Fibroblast of mammary gland (primary cell): ENCODE measurements at places on chromosomes 7 and 10.
A peak's percentile ranks its signal among the peaks of the same experiment; 100 is the strongest.

DNA sequence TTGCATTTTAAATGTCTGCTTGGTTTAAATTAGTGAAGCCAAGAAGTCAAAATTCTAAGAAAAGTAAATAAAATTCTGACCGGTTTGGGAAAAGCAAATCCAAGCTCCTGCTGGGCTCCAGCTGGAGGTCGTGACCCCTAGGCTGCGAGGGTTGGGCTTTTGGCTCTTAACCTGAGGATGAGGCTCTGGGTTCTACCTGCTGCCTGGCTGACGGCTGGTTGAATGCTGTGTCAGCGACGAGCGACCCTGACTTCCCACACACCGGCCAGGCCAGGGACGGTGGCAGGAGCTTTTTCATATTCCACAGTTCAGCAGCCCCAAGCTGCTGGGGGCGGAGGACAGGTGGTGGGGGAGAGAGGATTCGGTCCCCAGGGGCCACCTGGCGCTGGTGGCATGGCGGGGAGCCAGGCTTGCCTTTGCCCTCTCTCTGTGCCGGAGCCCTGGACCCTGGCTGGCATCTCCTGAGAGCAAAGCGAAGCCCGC lies 843 bp upstream of the PLPP4 start:
- no peak for DNase-seq

- DNase-seq = no peak
These were observed 120.6 kb upstream of the FOXP2 start for GRCh38 chr7:114294036-114294435.

DNA sequence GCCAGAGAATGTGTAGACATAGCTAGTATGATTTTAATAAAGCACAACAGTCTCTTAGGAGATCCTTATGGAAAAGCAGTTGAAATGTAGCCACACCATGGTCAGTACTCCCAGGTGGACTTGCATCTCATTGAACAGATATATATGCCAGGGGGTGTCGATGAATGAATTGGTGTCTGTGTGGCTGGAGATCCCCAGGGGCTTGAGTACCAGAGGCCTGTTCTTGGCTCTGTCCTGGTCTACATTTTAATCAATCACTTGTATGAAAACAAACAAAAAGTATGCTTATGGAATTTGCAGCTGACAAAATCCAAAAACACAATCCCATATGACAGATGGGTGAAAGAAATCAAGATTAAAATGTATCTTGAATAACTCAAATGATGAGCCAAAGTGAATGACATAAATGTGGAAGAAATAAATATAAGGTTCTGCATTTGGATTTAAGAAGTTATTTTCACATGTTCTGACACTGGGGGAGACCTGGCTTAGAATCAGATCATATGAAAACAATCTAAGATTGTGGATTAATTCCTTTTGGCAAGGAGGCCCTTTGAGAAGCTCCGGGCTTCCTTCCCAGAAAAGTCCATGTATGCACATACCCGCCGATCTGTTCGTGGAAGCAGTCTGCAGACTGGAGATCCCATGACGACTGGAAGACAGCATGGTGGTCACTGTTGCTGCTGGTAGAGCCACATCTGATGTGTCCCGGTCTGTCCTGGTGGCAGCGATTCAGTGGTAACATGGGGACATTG lies 15.6 kb downstream of the CLEC2L start:
- DNase-seq = no peak

DNA sequence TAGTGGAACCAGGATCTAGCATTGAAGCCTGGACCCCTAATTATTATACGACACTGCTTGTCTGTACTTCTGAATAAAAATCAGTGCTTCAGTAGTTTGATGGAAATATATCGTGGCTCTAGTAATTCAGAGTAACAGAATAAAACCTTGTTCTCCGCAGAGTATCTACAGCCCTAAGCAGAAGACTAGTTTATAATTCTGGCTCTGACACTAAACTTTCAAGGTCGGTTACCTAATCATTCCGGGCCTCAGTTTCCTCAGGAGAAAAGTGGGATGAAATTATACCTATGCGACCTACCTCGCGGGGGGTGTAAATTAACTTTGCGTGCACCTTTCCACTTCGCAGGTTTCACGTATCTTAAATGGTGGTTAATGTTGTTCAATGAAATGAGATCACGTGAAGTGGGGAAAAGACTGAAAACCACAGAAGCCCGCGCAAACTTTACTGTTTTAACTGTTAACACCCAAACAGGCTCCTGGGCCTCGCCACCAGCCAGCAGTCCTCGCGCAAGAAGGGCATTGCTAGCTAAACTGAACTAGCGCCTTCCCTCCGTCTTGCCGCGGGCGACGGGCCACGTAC lies 615 bp downstream of the THAP5 start:
- DNase-seq = no peak

DNA sequence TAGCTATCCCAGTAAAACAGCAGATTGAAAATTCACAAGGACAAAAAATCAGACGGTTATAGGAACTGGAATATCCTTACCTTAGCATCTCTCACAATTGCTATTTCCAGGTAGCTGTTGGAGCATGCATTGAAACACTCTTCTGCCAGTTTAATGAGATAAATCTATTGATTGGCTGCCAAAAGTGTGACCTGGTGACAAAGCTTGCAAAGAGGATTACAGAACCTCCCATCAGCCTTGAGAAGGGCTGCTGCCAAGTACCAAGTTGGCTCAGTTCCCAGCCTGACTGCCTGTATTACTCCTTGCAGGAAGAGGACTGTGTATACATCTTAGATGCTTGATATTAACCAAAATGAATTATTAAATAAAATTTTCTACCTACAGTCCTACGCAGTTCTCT lies 5.1 kb downstream of the PRLHR start:
- peak; percentile 36 for DNase-seq

GRCh38 chr10:4888236-4888635 lies 62.2 kb downstream of the AKR1E2 start:
- DNase-seq = peak; percentile 12

- no peak for DNase-seq
These were observed 617.6 kb downstream of the MAGI2 start for GRCh38 chr7:78835897-78836296.

GRCh38 chr7:100691676-100692577 lies 2.1 kb downstream of the GIGYF1 start:
- peak; percentile 70 for DNase-seq

DNA sequence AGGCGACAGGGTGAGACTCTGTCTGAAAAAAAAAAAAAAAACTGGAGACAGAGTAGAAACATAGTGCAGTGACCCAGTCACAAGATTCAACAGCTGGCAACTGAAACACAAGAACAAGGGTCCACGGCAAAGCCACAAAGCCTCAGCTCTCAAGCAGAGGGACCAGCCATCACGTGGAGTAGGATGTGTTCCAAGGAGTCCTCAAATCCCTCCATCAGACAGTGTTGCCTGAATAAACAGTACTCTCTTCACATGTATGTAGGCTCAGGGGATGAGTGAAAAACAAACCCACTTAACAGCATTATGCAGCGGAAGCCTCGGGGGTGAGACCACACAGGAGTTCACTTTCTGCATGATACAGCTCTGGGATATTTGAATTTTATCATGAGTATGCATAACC lies 62.0 kb downstream of the SLIT1 start:
- no peak for DNase-seq

DNA sequence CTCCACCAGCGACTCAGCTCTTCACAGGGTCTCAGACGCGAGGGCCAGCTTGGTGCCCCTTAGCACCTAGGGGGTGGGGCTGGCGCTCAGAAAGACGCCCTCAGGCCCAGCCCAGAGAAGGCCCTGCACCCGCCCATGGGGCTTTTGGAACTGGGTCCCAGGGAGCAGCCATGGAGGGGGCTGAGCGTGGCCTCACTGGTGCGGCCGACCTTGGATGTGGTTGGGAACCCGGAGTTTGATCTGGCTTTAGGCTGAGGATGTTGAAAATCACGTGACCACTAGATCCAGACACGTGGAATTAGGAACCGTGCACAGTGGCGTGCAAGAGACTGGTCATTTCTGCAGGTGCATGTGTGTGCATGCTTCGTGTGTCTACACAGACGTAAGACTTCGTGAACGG lies 185.4 kb downstream of the DNAJB6 start:
- DNase-seq = no peak

DNA sequence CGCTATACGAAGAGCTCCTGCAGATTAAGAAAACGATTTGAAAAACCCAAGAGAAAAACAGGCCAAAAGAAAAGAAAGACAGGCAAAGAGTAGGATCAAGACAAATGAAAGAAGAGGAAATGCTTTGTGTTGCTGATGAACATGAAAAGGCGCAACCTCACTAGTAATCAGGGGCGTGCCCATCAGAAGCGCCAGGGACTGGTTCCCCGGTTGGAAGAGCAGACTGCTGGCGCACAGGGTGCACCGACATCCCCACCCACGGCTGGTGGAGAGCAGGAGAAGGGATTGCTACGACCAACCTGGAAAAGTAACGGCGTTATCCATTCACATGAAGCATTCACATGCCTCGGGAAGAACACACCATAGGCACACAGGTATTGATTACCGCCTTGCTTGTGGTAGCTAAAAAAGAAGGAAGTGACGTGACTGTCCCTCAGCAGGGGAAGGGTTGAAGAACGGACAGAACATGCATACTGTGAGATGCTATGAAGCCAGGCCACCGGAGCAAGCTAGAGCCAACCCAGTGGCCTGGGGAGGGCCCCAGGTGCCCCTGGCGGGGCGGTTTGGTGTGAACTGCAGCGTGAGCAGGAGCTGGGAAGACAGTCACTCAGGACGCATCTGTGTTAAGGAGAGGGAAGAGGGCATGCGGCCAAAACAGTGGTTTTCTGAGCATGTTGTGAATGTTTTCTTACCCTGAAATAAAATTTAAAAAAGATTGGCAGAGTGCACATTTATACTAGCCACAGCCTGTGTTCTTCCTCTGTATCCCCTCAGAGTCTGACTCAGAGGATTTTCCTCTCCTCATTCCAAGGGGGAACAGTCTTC lies 18.3 kb downstream of the AGAP3 start:
- peak; percentile 92 for DNase-seq

GRCh38 chr10:121501796-121502195 lies 96.4 kb downstream of the FGFR2 start:
- no peak for DNase-seq

GRCh38 chr10:5905854-5906507 lies 15.9 kb downstream of the FBH1 start:
- DNase-seq = no peak

- DNase-seq = no peak
These were observed 46.3 kb upstream of the GPAM start for GRCh38 chr10:112229901-112230300.

- DNase-seq = peak; percentile 68
These were observed 15.2 kb upstream of the CDCA7L start for GRCh38 chr7:21960922-21961321.

DNA sequence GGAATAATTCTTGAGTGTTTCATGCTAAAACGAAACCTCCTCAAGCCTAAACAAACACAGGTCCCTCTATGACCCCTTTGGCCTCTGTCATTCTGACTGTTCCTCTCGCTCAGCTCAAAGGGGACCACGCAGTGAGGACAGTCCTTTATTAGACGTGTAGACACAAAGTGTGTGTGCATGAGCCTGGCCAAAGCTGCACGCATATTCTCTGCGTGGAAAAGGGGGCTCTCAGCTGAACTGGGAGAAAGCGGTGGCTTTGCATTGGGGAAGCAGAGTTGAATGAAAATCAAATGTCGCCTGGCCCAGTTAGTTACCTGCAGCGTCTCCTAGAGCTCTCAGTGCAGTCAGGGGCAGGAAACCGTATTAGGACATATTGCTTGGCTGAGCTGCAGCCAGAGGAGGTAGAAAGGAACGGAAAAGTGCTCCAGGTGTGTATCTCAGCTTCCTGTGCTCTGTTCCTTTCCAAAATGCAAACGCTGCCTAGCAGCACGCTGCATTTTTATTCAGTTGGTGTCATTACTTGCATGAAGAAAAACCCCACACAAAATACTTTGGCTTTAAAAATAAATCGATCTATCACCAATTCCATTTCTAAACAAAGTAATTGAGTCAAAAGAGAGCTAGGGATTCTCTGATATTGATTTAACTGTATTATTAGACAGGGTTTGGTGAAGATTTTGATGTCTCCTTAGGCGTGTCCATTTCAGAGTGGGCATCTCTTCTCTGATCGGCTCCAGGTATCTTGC lies 4.9 kb downstream of the GATA3 start:
- DNase-seq = no peak

GRCh38 chr7:92880212-92881090 lies 44.1 kb upstream of the CDK6 start:
- peak; percentile 37 for DNase-seq

DNA sequence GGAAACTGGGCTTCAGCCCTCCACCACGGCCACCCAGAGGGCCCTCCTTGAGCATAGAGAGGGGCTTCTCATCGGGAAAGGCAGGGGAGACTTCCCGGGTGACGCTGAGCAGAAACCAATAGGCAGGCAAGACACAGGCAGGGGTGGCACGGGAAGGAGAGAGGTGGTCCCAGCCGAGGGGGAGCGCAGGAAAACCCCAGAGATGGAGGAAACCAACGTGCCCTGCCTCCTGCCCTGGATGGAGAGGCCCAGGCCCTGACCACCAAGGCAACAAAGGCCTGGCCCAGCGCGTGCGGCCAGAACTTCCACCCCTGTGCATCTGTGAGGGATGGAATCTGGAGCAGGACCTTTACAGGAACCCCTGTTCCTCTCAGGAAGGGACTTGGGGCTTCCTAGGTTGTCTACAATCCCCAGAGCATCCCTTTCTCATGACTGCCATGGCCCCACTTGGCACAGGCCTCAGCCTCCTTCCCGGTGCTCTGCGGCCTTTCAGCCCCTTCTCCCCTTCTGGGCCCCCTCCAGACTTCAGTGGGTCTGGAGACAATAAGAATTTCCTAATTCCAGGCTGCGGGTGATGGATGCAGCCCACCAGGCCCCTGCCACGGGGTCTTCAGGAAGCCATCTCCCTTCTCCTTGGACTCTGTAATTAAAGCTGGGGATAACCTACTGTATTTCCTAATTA lies 137.0 kb upstream of the RET start:
- no peak for DNase-seq

GRCh38 chr7:100346921-100347320 lies 11.0 kb upstream of the PILRB start:
- DNase-seq = no peak

- no peak for DNase-seq
These were observed 318.4 kb downstream of the GLRX3 start for GRCh38 chr10:130454543-130455000.

- no peak for DNase-seq
These were observed 116.7 kb downstream of the TNS3 start for GRCh38 chr7:47465191-47465590.

DNA sequence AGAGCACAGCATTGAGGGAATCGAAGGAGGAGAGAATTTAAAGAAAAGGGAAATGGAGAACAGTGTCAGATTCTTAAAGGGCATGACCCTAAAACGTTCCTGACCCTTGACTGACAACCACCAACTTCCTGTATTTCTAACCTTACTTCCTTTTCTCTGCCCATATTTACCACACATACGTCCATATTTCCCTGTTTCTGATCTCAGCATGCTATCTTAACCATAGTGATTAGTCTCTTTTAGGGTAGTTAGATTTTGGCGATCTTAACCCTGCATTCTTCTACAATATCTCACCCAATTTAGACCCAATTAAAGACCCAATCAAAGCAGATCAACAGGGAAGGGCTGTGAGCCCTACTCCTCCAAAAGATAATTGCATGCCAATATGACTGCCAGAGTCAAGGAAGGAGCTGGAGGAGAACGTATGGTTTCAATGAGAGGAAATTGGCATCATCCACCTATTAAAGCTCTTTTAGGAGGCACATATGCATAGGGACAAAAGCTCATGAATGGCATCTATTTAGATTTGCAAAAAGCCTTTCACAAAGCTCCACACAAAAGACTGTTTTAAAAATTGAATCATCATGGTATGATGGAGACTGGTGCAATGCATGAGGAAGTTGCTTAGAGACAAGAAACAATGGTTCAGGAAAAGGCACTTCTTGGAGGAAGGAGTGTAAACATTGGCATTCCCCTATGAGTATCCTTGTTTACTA lies 49.0 kb upstream of the ARHGAP12 start:
- DNase-seq = peak; percentile 45
